ENCODE measurements at places on chromosomes 5 and 9.

DNA sequence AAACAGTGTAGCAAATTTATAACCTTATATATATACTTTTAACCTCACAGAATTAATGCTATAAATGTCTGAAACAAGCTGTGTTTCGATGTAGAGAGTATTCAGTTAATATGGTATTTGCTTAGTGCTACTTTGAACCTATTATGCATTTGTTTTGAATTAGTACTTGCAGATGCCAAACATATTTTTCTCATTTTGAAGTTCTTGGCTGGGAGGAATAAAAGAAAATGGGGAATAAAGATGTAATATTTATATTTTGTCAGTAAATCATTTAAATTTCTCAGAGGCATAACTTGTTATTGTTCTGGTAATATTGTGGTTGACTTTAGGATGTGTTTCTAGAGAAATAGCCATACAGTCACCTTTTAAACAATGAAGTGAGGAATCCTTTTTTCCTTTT, 175.9 kb upstream of the IZUMO3 start:
- DNase-seq: no peak

DNA sequence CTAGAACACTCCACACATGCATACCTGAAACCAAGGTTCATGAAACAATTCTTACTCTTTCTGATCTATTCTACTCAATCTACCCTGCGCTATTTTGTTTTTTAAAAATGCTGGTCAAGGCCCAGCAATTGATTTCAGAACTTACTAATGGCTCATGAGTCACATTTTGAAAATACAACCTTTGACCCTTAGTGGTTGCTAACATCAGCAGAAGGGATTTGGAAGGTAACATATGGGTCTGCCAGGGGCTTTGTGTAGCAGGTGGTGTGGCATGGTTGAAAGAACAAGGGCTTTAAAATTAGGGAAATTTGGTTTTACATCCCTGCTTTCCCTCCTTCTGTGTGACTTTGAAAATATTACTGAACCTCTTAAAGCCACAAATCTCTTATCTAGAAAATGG, 101.4 kb downstream of the ATG10 start:
- DNase-seq: peak; percentile 77

DNA sequence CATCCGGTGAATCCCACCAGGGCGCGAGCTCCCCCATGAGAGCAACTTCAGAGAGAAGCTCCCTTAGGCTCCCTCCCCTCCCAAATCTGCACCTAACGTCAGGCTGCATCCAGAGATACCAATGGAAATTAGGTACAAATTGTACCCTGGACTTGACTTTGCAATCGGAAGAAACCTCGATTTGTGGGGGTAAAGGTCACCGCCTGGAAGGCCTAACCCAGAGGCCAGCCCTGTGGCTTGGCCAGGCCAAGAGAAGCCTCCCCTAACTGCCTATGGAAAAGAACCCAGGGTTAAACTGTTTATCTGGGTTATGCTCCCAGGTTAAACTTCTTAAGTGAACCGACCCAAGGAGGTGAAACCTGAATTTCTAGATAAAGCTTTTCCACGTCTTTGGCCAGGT, 80.4 kb downstream of the GTF3C4 start:
- DNase-seq: no peak

GRCh38 chr5:122183788-122184170, 54.4 kb downstream of the ZNF474 start:
- DNase-seq: no peak

DNA sequence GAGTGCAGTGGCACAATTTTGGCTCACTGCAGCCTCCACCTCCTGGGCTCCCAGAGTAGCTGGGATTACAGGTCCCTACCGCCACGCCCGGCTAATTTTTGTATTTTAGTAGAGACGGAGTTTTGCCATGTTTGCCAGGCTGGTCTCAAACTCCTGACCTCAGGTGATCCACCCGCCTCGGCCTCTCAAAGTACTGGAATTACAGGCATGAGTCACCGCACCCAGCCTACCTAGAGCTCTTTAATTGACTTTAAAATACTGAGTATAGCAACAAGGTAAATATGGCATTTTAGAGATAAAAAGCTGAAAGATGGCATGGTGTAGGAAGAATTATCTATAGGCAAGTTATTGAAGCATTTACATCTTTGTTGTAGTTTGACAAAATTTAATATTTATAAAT, 21.0 kb downstream of the APC start:
- DNase-seq: no peak

DNA sequence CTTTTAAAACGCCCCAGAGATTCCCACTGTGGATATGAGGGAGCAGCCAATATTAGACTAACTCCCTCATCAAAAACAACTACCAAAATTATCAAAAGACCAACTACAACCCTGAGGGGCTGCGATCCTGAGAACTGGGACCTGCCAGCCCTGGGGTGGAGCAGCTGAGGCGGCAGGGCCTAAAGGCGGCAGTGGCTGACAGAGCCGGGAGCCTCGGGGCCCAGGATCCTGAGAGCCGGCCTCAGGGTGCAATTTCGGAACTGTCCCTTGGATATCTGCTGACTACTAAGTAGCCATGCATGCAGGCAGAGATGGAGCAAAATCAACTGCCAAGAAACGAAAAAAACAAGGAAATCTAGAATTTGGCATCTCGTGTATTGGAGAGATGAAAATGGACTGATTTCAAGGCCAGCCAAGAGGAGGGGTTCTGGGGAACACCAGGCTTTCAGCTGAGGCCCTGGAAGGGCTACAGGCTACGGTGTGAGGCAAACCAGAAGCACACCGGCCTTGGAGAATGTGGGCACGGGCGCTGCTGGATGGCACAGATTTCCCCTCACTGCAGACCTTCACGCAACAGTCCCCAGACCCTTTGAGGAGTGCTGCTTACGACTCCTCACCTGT, 63.6 kb upstream of the UBAC1 start:
- no peak for DNase-seq

- no peak for DNase-seq
These were observed 137.2 kb upstream of the GNA14 start for GRCh38 chr9:77785341-77785740.

Measured in renal cortical epithelial cell (primary cell).